Colonic mucosa (tissue), 4 donors: ENCODE measurements at places on chromosomes 11 and 22.
A peak's percentile ranks its signal among the peaks of the same experiment; 100 is the strongest.

GRCh38 chr11:69209421-69210309 lies 53.9 kb downstream of the SMIM38 start:
- DNase-seq = no peak

DNA sequence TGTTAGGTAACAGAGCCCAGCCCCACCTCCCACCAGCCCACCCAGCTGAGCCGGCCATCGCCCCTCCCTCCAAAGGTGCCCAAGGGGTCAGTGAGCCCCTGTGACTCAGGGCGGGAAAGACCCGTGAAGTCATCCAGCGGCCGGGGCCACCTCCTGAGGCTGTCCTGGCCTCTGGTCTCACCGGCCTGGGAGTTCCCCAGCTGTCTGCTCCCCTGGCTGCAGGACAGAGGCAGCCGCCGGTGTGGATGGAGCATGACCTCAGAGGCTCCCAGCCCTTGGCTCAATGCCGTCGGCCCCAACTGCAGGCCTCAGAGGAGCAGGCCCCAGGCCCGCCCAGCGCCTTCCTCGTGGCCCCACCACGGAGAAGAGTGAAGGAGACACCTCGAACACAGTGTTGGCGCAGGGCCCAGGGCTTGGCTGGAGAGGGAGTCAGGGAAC lies 28.7 kb downstream of the RPL3 start:
- DNase-seq = no peak

DNA sequence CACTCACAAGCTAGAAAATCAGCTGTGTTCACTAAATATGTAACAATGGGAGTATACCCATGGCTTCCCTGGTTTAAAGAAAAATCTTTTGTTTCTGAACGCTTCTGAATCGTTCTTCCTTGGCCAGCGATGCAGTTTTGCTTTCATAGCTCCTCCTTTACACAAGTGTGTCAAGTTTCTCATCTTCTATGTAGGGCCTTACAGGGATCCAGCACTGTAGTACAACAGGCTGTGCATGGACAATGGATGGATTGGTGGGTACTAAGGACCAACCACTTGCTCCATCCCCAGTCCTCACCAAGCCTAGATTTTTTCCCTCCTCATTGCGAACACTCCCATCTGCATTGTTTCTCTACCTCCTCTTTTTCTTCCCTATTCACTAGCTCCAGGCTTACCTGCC lies 24.3 kb upstream of the POU2AF2 start:
- DNase-seq = no peak

GRCh38 chr11:46296528-46297448 lies 19.3 kb downstream of the CREB3L1 start:
- DNase-seq = no peak

GRCh38 chr11:26442131-26442530 lies 110.2 kb downstream of the ANO3 start:
- no peak for DNase-seq

DNA sequence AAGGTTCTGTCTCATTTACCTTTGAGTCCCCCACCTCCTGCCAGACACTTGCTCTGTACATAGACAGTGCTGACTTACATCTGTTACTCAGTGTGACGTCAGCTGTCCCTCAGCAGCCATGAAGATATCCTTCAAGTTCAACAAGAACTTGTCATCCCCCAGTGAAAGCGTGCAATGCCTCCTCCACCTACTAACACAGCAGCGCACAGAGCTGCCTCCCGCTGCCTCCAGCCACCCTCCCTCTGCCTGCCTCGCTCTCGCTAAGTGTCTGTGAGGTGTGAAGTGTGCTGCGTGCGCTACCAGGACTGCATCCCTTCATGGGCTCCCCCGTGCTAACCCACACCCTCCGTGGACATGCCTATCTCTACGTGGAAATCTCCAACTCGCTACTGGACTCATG lies 621.4 kb downstream of the BRD1 start:
- no peak for DNase-seq

DNA sequence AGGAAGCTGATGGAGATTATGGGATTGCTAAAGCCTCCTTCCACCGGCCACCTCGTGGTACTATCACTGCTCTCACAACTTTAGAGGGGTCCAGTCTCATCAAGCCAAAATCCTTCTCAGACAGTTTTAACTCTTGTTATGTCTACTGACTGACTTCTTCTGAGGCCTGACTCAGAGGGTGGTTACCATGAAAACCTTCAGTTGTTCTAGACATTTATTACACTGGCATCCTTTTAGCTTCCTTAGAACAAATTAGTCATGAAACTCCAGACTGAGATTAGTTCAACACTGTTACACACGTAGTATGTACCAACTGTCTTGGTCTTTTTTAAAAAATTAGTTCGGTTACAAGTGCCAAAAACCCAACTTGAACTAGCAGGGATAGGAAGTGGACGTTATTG lies 7.5 kb downstream of the DIXDC1 start:
- DNase-seq = no peak

GRCh38 chr11:1970956-1971355 lies 23.8 kb downstream of the MRPL23 start:
- DNase-seq = no peak

DNA sequence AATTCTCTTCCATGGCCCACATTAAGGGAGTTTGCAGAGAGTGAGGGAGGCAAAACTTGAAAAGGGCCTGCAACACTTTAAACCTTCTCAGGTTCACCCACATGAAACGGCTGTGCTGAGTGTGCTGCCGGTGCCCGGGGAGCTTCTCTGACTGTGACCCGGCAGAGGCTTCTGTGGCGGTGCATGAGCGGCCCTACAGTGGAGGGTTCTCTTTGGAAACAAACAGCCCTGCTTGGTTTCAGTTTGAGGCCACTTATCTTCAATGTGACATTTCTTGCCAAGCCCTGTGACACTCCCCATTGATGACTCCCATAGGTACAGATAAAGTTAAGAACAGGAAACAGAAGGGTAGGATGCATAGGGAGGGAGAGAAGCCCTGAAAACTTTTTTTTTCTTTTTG lies 31.8 kb downstream of the FAM118A start:
- no peak for DNase-seq

DNA sequence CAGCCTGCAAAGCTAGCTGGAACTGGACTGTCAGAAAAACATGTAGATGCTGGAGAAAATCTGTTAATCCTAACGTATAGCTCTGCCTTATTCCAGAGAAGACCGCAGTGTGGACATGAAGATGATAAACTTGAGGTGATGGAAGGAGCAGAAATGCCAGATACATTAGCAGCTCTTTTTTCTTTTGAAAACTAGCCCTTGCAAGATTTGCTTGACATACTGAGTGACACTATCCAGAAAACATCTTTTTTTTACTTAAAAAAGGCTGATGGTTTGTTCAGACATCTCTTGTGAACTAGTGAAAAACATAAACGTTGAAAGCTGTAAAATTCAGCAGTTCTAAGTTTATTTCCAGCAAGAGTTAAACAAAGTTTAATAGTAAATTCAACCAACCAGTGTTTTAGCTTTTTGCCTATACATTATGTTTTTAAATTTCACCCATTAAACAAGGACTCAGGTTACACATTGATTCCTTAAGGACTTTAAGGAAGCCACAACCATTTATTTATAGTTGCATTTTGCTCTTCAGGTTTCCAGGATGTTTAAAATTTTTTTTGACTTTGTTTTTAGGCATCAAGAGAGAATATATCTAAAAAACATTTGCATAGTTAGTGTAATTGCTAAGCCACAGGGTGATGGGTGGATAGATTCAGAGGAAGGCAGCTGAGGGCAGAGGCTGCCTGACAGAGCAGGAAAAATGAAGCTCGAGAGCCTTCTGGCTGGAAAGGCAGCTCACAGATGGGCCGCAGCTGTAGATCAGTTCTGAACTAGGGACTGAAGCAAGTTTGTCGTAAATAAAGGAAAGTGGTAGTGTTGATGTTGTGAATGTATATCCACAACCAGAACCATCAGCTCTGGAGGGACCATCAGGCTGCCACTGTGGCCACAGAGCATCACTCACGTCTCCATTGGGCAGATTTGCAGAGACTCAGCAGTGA lies 9.5 kb downstream of the SNAP29 start:
- no peak for DNase-seq

DNA sequence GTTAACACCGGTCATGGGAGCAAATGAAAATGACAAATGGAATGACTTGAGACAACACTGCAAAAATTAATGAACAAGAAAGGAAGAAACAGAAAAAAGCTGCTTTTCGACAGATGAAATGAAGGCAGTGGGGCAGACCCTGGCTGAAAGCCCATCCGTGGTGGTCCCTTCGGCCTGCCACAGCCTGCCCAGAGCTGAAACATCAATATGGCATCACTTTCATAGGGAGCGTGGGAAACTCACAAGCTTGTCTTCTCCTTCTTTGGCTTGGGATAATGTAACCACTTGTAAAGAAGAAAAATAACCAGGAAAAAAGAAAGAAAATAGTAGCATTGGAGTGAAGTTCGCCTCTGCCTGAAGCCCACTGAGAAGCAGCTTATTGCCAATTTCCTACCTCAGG lies 78.8 kb downstream of the CTTN start:
- no peak for DNase-seq

DNA sequence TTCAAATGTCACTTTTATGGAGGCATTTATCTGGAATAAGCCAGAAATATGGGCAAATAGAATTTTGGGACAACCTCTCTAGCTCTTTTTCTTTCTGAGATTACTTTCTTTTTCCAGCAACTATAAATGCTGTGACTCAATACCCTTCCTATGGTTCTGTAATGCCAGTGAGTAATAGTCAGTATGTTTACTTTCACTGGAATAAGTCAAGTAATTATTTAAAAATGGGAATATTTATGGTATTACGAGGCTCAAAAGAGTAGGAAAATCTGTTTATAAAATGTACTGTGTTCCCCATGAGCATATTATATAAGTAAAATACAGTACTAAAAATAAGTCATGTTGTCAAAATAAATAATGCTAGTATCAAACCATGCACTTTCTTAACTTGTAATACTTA lies 750.5 kb downstream of the LUZP2 start:
- no peak for DNase-seq

DNA sequence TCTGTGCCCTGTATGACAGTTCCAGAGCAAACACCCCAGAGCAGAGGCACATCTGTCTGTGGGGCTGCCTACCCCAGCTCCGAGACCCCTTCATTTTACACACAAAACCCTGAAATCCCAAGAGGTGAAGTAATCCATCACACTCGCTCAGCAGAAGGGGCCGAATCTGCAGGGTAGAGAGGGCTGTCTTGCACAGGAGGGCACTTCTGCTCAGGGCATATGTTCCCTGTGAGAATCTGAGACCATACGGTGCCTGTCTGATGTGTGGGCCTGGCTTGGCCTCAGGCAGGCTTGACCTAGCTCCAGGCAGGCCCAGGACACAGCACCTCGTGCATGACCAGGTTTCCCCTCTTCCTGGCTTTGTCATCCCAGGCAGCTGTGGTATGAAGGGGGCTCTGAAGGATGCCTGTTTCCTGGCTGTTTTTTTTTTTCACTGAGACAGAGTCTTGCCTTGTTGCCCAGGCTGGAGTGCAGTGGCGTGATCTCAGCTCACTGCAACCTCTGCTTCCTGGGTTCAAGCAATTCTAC lies 37.2 kb downstream of the GRIK4 start:
- DNase-seq = no peak

DNA sequence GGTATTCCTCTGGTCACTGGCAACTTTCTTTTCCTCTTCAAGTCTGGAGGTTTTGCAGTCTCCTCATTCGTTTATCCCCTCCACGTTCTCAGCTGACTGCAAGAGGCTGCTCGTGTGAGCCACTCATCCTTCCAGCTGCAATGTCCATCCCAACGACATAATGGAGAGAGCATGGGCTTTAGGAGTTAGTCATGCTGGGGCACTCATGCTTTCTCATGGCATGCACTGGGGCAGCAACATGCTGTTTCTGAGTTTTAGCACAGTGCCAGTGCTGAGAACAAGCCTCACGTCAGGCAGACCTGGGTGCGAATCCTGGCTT lies 7.1 kb downstream of the DCPS start:
- DNase-seq = no peak

GRCh38 chr22:48829908-48830307 lies 997.8 kb downstream of the BRD1 start:
- DNase-seq = no peak

DNA sequence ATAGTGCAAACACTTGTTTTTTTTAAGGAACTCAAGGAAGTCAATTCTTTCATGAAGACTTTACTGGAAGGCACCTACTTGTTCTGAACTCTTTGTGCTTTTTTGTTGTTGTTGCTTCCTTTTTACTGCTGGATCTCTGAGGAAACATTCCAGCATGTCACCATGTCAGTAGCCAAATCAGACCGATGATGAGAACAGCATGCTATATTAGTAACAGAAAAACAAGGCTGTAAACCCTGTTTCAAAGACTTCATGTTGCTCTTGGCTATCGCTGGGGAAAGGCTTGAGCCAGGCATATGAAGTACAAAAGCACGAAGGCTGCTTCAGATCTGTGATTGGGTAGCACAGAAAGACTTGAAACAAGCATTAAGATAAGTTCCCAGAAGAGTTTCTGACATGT lies 125.6 kb upstream of the SLC5A12 start:
- DNase-seq = no peak

- peak; percentile 54 for DNase-seq
Observed at GRCh38 chr11:119100994-119101758, 477 bp downstream of the DPAGT1 start.

- DNase-seq = no peak
Observed at GRCh38 chr11:96035740-96036078, 111.8 kb upstream of the MTMR2 start.

DNA sequence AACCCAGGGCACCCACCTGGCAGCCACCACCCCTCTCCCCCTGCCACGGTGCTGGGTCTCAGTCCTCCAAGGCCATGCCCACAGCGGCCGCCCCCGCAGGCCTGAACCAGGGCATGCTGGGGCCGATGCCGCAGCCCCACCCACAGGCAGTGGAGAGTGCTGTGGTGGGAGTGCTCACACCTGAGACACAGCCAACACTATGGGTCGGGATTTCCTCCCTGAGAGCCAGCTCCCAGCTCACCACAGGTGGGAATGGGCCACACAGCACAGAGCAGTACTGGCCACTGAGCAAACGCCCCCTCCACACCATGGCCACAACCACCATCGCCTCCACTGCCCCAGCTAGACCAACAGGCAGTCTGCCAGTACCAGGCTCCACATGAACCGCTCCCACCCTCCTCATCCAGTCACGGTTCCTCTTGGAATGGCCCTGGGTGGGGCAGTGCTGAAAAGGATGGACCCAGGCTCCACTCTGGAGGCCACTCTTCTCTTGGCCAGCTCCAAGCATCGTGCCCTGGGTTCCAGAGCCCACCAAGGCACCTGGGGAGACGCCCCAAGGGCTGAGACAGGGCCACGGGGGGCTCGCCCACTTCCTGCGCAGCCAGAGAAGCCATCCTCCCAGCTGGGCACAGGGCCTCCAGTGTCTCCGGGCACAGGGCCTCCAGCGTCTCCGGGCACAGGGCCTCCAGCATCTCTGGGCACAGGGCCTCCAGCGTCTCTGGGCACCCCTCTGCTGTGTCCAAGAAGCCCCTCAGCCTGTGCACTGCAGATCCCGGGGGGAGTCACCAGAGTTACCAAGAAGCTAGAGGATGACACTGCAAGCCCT lies 14.2 kb downstream of the MOB2 start:
- no peak for DNase-seq

DNA sequence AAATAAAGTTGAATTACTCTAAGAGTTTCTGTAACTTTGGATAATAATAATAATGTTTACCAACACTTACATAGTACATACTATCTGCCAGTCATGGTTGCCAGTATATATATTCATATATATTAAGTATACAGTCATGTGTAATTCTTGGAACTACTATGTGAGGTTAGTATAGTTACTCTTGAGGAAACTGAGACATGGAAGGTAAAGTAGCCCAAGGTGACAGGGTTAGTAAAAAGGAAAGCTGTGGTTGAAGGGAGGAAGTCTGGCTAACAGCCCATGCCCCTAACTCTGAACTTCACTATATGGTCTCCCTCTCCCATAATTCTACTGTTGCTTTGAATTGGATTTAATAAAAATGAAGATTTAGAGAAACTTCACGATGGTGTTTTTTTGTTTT lies 24.9 kb downstream of the FDX1 start:
- DNase-seq = no peak
